Umbilical cord (tissue), 2 donors: ENCODE measurements at places on chromosomes 12 and 14. TPM values are rescaled to one million over a fixed set of nuclear protein-coding genes. Genes with fewer than 3 reads are reported as not detected.
A peak's percentile ranks its signal among the peaks of the same experiment; 100 is the strongest.

DNA sequence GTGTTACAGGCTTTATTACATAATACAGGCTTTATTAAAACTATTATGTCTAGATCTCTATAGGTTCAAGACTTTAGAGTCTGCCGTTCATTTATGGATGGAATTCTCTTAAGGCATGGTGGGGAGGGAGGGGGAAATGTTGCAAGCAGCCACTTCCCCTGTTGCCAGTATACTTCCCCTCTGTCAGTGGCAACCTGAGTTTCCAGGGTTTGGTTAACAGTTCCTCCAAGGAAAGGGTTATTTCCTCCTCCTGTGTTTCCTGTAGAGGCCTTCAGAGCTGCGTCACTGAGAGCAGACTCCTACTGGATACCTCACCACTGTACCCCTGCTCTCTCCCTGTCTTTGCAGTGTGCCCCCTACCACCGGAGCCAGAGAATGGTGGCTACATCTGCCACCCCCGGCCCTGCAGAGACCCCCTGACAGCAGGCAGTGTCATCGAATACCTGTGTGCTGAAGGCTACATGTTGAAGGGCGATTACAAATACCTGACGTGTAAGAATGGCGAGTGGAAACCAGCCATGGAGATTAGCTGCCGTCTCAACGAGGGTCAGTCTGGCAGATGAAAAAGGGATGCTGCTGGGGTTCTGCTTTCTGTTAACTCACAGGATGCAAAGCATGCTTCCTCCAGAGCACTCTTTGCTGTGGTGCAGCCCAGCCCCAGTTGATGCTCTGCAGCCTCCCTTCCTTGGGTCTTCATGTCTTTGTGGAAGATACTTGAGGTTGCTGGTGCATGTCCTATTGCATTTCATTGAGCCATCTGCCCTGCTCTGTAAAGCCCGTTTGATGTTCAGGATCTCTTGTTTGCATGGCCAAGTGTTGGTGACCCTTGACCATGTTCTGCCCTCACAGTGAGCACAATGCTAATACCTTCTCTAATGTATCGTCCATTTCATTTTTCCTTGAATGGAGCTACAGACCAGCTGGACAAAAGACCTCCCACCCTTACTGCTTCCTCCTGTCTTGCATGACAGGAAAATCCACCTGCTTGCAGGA is 63.6 kb upstream of the SRSF5 start:
- peak; percentile 84 for DNase-seq

DNA sequence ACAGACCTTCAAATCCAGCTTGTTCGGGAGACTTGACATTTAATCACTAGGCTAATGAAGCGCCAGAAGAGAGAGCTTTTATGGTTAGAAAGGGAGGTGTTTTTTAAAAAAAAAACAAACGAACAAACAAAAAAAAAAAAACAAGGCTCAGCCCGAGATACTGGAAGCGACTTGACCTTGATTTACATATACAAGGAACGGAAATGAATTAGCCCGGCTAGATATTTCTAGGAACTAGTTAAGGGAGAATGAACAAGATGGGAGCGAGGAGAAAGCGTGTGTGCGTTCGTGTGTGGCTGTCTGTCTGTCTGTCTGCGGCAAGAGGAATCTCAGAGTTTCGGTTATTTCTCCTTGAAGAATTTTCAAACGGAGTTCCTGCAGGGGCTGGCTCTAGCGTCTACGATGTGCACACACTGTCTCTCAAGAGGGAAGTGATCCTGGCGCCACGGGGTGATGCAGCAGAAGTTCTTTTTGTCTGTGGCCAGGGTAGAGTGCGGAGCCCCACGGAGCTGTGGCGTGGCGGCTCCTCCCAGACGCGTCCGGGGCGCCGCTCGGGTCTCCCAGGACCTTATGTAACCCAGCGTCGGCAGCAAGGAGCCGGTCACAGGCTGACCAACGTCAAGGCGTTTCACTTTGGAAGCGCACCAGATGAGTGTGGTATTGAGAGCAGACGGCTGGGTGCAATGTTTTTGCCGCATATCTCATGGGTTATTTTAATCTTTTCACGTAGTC is 18.8 kb downstream of the SOCS2 start:
- DNase-seq = peak; percentile 79

- DNase-seq = peak; percentile 42
Observed at GRCh38 chr12:64611341-64612284, 1.3 kb downstream of the RASSF3 start.

DNA sequence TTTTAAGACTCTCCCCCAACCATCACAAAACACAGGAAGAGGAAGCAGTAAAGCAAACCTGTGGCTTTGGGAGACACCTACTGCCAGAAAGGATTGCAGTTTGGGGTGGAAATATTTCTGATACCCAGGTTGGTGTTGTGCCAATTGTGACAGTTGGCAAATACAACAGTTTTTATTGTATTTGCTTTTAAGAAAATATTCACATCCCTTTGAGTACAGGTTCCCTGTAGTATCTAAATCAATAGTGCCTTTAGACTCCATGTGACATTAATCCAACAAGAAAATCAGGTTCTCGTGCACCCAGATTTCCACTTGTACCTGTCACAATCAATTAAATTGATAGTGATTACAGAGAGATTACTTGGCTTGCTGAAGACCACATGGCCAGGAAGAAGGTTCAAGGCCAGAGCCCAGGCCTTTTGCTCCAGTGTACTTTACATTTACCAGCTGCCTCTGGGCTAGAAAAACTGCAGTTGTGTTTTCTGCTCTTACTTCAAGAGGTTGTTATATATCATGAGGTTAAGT is 361.2 kb downstream of the ATP23 start:
- no peak for DNase-seq

- DNase-seq = no peak
Observed at GRCh38 chr12:108772891-108773797, 41.8 kb upstream of the CORO1C start.

GRCh38 chr12:30110958-30111586 is 327.3 kb upstream of the TMTC1 start:
- DNase-seq = no peak

GRCh38 chr14:103684471-103684870 is 30.8 kb downstream of the XRCC3 start:
- no peak for DNase-seq

The TAS2R8 gene
- total RNA-seq = 1.7 TPM

DNA sequence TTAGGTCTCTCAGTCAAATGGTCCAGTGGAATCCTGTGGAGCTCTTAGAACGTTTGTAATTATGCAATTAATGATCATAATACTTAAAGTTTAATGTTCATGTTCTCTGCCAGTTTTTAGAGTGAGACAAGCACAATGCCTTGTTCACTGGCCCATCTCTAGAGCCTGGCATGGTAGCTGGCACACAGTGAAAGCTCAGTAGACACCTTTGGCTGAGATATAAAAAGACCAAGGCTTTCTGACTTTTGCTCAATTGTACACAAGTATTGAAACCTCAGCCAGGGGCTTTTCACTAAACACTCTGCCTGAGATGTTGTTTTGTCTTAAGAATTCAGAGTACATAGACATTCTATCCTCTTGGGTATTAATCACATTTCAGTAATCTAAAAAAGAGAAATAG is 241.8 kb upstream of the ATP2B1 start:
- DNase-seq = no peak

- DNase-seq = peak; percentile 42
Observed at GRCh38 chr14:52730709-52731111, 744 bp downstream of the STYX start.

GRCh38 chr12:93743999-93744689 is 67.0 kb downstream of the CRADD start:
- no peak for DNase-seq

- DNase-seq = peak; percentile 72
Observed at GRCh38 chr12:123533672-123534643, at the start of gene RILPL1. Gene RILPL1 (minus strand): TSS chr12:123533719. CDS start chr12:123533482, 237 bp downstream.

GRCh38 chr14:101034986-101035385 is 131.5 kb upstream of the RTL1 start:
- DNase-seq = no peak

DNA sequence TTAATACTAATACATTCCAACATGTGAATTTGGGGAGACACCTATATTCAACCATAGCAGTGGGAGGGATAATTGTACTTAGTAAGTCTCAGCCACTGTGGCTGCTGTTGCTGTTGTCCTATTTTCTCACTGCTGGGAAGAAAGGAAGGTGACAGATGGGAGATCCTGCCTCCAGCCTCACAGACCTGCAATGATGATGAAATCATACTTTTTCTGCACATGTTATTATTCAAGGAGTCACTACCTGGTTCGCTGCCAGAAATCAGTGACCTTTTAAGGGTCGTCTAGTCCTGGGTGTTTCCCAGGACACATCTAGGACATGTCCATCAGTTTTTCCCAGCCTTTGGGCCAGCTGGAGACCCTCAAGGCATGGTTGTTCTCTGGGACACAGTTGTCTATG is 106.2 kb upstream of the RPH3A start:
- DNase-seq = no peak

The SPRING1 gene
- total RNA-seq = 10.6 TPM

DNA sequence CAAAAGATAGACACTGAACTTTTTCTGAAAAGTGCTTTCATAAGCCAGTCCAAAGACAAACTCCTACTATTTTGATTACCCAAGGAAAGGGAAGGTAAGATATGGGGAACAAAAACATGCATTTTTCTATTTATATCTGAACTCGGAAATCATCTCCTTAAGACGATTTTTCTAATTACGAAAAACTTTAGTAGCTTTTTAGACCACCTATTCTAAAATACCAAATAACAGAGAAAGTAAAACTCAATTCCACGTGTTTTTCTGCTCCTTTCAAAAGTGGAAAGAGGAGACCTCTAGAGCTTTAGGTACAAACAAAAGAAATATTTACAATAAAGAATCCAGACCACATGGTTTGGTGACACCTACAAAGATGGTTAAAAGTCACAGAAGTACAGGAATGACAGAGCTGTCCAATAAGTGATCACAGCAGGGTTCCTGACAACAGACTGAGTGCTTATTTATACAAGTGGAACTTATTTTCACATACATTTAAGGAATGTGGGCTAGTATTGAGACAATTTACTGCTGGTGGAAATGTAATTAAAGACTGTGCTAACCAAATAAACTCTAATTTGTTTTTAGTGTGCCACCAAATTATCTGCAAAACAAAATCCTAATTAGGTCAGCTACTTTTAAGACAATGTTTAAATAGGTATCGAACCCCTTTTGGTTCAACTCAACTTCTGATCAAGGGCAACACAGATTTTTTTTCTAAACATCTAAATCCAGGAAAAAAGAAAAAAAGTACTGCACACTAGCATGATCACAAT is 2.4 kb downstream of the LRIG3 start:
- DNase-seq = no peak

- no peak for DNase-seq
Observed at GRCh38 chr12:82182601-82183190, 175.5 kb downstream of the CCDC59 start.

DNA sequence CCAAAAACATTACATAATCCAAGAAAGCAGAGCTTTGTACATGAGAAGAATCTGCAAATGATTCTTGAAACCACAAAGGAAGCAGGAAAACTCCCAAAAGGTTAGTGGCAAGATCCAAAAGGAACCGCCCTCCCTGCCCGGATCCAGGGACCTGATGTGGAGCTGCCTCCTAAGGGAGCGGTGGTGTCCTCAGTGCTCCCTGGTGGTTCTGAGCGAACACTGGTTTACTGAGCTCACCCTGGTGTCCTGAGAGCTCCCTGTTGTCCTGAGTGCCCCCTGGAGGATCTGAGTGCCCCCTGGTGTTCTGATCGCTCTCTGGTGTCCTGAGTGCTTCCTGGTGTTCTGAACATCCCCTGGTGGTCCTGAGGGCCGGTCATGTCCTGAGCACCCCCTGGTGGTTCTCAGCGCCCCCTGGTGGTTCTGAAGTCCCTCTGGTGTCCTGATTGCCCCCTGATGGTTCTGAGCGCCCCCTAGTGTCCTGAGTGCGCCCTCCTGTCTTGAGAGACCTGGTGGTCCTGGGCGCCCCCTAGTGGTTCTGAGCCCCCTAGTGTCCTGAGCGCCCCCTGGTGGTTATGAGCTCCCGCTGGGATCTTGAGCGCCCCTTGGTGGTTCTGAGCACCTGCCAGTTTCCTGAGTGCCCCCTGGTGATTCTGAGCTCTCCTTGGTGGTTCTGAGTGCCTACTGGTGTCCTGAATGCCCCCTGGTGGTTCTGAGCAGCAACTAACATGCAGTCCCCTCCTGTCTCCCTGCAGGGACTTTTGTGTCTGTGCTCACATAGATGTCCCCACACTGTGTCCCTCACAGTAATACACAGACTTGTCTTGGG is 891.1 kb downstream of the TMEM121 start:
- DNase-seq = no peak

- no peak for DNase-seq
Observed at GRCh38 chr14:38958589-38958988, 144.4 kb downstream of the SEC23A start.

DNA sequence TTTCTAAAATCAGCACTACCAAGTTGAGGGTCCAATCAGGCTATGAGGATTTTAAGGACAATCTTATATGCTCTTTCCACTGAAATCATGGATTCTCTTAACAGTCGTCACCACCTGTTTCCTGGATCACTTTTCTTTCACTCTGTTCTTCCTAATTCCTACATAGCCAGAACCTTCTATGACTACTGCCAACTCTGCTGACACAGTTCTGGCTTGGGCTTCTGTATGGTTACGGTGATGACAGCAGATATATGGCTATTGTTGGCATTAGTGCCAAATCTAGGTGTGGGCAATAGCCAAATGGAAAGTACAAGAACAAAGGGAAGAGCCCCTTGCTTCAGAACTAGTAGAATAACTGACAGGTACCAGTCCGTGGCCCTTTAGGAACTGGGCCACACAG is 124.0 kb downstream of the ARID2 start:
- no peak for DNase-seq

DNA sequence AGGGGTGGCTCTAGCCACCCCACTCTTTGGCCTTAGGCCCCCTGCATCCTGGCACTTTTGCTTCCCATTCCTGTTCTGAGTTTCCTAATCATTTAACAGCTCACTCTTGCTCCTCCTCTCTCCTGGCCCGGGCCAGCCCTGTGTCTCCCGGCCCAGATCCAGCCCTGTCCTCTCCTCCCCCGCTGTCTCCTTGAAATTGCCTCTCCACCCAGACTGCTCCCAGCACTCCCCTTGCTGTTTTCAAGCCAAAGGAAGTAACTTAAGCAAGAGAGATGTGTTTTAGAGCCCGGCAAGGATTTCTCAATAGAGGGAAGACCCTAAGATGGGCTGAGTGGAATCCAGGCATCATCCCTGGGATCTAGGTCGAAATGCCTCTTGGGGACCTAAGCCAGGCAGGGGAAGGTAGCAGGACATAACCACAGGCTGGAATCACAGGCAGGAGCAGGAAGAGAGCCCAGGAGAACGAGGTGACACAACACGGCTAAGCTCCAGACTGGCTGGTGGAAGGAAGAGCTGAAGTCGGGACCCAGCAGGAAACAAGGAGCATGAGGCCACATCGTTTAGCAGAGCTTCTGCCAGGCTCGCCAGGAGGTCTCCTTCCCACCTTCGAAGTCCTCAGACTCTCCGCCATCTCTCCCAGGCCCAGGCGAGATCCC is 2.0 kb upstream of the LRP1-AS start:
- DNase-seq = peak; percentile 91

- no peak for DNase-seq
Observed at GRCh38 chr12:11162502-11162901, 8.5 kb upstream of the SMIM10L1 start.

GRCh38 chr12:6280053-6280469 is 30.4 kb upstream of the PLEKHG6 start:
- peak; percentile 72 for DNase-seq

DNA sequence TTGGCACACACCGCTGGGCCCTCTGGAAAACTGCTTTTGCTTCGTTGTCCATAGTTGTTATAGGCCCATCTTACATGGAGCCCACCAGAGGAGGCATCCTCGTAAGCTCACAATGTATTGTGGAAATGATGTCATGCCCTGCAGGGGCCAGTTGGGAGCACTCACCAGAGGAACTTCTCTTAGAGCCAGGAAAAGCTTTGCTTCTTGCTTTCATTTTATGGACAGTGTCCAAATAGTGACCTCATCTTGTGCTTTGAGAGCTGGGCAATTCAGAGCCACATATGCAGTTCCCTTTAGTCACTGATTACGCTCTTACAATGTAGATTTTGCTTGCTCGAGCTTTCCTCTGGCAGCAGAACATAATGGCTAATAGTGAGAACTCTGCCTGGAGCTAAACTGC is 275.6 kb downstream of the AACS start:
- peak; percentile 88 for DNase-seq
